ENCODE measurements at places on chromosomes 12 and 14. TPM values are rescaled to one million over a fixed set of nuclear protein-coding genes. Genes with fewer than 3 reads are reported as not detected.

NRXN3 gene
- 8.0 TPM for total RNA-seq

DNA sequence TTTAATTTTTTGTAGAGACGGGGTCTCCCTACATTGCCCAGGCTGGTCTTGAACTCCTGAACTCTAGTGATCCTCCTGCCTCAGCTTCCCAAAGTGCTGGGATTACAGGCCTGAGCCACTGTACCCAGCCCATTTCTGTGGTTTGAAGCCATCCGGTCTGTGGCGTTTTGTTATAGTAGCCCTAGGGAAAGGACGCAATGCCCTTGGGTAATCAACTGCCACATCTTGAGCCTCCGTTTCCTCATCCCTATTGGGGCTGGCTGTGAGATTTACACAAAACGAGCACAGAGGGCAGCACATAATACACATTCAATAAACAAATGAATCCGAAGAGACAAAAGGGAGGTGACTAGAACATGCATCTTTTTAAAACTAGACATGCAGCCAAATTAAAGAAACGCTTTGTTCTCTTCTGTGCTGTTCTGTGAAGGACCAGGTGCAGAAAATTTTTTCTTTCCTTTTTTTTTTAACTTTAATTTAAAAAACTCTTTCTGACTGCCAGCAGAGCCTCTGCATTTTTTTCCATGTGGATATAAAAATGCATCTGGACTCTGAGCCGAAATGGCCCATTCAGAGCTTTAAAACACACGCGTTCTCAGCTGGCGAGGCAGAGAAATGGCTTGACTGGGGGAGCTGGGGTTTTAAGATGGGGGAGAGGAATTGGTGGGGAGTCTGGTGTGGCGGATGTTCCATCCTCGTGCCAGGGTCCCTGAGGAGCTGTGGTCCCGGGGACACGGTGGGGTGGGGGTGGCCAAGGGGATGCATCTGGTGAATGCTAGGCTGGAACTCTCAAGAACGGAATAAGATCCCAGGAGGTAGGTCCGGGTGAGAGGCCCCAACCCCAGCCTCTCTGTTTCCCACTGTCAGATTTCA is 119.0 kb downstream of the RBM19 start:
- DNase-seq = no peak

- DNase-seq = peak; percentile 38
Measured at GRCh38 chr14:74655599-74656395, 43.8 kb upstream of the LTBP2 start.

DNA sequence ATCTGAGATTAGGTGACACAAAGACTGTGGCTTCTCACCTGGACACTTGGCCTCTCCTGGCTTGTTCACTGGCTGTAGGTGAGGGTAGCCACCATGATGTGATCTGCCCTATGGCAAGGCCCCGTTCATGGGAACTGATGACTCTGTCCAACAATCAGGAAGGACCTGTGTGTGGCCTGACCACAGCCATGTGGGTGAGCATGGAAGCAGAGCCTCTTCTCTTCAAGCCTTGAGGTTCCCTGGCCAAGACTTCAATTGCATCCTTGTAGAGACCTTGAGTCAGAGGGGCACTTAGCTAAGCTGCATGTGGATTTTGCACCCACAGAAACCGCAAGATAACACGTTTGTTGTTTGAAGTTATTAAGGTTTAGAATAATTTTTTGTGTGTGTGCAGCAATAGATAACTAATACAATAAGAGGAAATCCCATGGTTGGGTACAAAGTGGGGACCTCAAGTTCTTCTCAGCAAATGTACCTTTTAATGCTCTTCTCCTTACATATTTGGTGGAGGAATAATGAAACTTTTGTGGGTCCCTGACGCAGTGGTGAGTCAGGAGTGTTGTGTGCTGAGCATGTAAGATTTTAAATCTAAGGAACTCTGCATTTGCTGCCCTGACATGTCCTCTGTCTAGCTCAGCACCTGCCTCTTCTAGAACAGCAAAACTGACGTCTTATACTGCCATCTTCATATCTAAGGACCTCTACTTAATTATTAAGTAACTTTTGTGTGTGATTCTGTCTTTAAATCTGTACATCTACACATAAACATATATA is 27.5 kb upstream of the PLEKHG7 start:
- no peak for DNase-seq

- no peak for DNase-seq
Measured at GRCh38 chr12:17810399-17810798, 279.6 kb downstream of the RERGL start.

- DNase-seq = no peak
Measured at GRCh38 chr12:5272018-5272785, 159.7 kb upstream of the NTF3 start.

C12orf42 gene
- 57.9 TPM for total RNA-seq

DNA sequence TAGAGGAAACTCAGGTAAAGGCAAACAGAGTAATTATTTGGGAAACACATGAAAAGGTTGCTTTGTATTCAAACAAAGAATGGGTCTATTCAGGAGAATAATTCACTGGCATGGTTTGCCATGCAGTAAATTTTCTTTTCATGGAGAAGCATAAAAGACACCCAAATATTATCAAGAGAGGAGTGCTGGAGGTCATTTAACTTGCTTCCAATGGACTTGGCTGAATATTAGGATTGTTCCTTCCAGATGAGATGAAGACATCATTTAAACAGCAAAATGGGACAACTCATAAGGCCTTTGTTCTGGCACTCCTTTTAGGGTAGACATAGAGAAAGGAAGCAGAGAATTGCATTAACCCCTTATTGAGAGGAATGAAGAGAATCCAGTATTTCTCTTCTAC is 38.7 kb downstream of the WIF1 start:
- DNase-seq = no peak

DNA sequence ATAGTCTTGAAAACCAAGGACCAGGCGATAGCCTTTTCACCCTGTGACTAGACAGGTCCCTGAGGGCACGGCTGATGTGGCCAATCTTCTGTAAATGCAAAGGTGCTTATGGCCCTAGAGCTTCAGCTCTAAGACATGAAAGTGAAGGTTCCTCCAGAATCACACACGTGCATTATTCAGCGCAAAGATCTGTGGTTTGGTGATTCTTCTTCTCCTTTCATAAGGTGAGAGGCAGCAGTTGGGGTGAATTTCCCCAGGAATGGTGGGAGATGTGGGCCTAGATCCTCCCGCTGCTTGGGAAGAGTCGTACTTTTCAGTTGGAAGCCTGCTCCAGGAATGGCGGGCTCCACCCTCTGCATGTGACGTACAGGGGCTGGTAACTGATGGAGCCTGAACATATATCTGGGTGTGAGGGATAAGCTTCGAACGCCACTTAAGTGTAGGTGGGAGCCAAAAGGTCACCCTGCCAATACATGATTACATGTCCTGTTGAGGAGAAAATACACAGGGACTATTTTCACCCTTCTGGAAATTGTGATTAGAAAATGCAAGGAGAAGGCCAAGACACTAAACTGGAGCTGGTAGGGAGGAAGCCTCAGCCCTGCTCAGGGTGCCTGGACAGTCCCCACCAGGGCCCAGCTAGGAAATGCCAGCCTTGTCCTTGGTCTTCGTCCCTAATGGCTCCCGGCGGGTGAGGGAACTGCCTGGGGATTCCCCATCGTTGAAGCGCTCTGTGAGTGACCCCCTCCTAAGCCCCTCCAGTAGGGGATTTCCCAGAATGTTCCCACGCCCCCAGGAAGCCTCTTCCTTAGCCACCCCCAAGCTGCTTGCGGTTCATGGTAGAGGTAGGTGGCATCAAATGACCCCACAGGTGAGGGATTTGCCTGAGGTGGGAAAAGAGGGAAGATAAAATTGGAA is 17.6 kb downstream of the BATF start:
- DNase-seq = no peak

DNA sequence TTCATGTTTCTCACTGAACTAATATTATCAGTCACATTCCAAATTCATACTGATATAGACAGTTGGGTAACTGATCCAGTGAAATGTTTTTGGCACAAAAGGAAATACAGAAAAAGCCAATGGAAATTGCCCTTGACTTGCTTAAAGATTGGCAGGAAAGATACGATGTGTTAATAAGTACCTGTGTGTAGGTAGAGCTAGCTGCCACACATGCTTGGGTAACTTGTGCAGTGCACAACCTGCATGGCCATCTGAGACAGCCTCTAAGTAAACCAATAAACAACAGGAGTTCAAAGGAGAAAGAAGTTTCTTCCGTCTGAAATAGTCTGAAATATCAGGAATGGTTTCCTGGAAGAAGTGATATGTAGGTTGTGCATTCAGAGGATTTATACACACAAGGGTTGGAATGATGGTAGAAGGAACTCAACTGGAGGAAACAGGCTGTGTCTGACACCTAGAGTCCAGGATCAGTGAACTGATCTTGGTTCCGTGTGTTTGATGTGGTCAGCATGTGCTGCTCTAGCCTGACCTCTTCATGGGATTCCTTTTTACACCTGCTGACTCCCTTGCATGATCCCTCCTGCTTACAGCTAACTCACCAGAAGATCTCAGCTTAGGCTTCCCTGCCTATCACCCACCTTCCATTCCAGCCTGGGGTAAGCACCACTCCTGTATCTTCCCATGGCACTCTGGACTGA is 81.4 kb upstream of the KRR1 start:
- DNase-seq = no peak

- DNase-seq = no peak
Measured at GRCh38 chr14:83664389-83664788, 1865.6 kb upstream of the FLRT2 start.

DNA sequence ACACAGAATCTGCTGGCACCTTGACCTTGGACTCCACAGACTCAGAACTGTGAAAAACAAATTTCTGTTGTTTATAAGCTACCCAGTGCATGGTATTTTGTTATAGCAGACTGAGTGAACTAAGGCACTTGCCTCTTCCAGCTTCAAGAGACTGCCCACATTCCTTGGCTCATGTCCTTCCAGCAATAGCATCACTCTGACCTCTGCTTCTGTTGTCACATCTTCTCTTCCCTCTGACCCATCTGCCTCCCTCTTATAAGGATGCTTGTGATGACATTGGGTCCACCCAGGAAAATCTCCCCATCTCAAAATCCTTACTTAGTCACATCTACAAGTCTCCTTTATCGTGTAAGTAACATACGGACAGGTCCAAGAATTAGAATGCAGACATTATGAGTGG is 200.4 kb downstream of the PIK3C2G start:
- DNase-seq = no peak

DNA sequence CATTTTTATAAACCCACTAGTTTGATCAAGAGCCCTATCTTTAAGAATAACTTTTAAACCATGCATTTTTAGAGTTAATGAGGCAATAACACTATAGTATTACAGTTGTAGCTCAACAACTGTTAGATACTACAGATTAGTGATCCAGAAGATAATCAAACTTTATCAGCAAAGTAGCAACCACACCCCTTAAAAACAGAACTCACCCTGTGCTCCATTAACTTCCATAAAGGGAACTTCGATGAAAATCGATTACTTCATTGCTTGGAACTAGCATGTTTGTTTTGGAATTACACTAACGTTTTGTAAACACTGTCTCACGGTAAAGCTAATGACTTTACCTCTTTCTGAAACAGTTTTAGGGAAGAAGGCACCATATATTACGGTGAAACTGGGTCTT is 1.4 kb downstream of the SGPP1 start:
- no peak for DNase-seq

GRCh38 chr12:25472453-25472852 is 80.6 kb downstream of the LMNTD1 start:
- no peak for DNase-seq

DNA sequence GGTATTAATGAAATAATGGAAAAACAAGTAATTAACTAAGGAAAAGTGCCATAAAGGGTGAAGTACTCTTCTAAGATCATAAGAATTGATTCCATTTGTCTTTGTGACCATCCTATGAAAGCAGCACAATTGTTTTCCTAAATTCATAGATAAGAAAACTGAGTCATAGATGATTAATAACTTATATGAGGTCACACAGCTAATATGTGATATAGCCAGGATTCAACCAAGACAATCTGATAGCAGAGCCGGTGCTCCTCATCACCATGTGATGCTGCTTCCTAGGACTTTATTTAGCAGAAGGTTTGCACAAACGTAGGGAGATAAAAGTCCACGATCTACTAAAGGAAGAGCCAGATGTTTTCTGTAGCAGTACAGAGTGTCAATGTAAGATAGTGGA is 181.5 kb upstream of the SYT1 start:
- DNase-seq = no peak

DNA sequence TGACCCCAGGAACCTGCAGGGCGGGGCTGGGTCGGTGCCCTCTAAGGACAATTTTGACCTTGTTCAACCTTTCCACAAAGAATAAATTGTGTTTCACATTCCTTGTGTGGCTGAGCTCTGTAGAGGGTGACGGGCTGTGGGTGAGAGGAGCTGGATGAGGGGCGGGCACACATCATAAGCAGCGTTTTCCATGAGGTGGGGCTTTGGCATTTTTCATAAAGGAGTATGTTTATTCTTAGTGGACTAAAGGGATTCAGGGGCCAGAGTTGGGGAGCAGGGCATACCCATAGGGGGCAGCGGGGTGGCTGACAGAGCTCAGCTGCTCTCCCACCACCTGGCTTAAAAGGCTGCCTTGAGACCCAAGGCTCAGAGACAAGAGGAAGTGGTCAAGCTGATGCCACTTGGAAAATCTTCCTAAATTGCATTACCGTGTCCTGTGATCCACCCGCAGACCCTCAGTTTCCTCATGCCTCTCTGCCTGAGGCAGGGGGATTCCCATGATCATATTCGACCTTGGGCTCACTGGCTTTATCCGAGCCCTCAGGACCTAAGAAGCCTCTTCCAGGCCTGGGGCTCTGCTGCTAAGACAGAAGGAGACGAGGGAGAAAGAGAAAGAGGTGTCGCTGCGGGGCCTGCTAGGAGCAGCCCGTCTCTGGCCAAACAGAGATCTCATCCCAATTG is 11.4 kb downstream of the MMP14 start:
- no peak for DNase-seq

POTEM gene
- total RNA-seq = 67.0 TPM

GRCh38 chr14:55248411-55248810 is 22.8 kb upstream of the FBXO34 start:
- DNase-seq = no peak

DNA sequence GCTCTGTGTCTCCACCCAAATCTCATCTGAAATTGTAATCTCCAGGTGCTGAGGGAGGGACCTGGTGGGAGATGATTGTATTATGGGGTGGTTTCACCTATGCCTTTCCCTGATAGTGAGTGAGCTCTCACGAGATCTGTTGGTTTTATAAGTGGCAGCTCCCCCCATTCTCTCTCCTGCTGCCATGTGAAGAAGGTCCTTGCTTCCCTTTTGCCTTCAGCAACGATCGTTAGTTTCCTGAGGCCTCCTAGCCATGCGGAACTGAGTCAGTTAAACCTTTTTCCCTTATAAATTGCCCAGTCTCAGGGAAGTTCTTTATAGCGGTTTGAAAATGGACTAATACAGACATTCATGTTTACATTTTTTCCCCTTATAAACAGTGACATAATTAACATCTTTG is 36.1 kb downstream of the PELI2 start:
- no peak for DNase-seq

- DNase-seq = peak; percentile 82
Measured at GRCh38 chr12:6735448-6736191, 11.8 kb downstream of the COPS7A start.

KRT74 gene
- 3.9 TPM for total RNA-seq

GRCh38 chr12:116692605-116693004 is 45.3 kb downstream of the SPRING1 start:
- no peak for DNase-seq
